ENCODE measurements at places on chromosomes 1 and 21.

GRCh38 chr21:45269861-45270260 is 17.8 kb downstream of the POFUT2 start:
- no peak for DNase-seq

DNA sequence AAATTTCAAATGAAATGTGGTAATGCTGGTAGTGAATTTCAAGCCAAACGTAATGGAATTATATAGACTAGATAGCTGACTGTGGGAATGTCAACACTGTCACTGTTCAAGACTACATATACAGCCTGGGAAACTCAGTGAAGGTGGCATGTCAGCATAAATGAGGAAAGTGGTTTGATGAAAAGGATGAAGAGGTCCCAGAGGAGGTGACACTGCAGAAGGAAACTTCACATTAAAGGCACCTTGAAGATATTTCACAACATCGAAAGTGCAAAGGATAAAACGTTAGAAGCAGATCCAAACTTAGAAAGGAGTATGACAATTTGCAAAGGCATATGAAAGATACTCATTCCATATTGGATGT is 25.7 kb downstream of the MAPKAPK2 start:
- no peak for DNase-seq

GRCh38 chr1:184419350-184420161 is 32.7 kb downstream of the C1orf21 start:
- no peak for DNase-seq

- no peak for DNase-seq
Measured at GRCh38 chr1:82152356-82153271, 351.9 kb downstream of the ADGRL2 start.

- DNase-seq = no peak
Measured at GRCh38 chr1:106548726-106549125, 507.7 kb upstream of the PRMT6 start.

Data from cerebellar nuclear complex (tissue), 1 donor.